GM19239 (cell line): ENCODE measurements at places on chromosomes 3 and 15.

- DNase-seq = no peak
Observed at GRCh38 chr15:89016549-89017041, 71.7 kb upstream of the ABHD2 start.

- DNase-seq = no peak
Observed at GRCh38 chr3:498487-498886, 301.9 kb downstream of the CHL1 start.

GRCh38 chr15:88191812-88192165, 64.8 kb downstream of the NTRK3 start:
- DNase-seq = no peak

GRCh38 chr3:77687545-77687944, 647.6 kb downstream of the ROBO2 start:
- DNase-seq = no peak

GRCh38 chr3:107545680-107546120, 22.9 kb downstream of the BBX start:
- no peak for DNase-seq

GRCh38 chr3:169041677-169042171, 621.8 kb downstream of the MECOM start:
- no peak for DNase-seq

GRCh38 chr3:127652246-127652995, 20.3 kb upstream of the ABTB1 start:
- peak; percentile 55 for DNase-seq

GRCh38 chr3:132624790-132625189, 27.7 kb downstream of the ACKR4 start:
- DNase-seq = no peak

DNA sequence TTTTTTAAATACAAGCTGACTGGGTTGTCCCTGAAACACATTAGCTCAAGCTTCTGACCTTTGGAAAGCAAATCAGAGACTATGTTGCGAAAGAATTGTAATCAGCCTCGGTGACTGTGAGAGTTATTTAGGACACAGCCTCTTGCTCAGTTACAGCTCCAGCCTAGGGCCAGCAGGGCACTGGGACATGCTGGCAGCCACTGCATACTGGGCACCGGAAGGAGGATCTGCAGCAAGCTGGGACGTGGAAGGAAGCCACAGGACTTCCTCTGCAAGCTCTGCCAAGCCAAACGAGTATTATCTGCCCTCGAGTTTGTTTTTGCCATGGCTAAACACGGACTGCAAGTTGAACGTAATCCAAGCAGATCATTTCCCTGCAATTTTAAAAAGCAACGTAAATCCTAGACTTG, 24.4 kb upstream of the COPG1 start:
- DNase-seq = peak; percentile 23

DNA sequence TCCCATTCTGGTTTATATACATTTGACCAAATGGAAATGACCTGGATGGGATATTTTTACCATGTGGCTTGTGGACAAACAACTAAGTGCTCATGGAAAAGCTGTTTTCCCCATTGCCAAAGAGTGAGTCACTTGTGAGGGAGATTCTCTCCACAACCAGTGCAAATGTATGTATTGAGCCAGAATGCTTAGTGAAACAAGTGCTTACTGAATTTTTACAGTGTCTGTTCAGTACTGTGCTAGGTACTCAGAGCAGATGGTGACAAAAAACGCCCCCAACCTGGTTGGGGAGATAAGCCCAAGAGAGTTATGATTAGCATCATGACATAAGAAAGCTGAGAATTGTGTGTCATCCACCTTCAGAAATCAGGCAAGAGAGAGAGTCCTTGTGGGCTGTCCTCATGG, 2.3 kb downstream of the CHP1 start:
- DNase-seq = no peak

DNA sequence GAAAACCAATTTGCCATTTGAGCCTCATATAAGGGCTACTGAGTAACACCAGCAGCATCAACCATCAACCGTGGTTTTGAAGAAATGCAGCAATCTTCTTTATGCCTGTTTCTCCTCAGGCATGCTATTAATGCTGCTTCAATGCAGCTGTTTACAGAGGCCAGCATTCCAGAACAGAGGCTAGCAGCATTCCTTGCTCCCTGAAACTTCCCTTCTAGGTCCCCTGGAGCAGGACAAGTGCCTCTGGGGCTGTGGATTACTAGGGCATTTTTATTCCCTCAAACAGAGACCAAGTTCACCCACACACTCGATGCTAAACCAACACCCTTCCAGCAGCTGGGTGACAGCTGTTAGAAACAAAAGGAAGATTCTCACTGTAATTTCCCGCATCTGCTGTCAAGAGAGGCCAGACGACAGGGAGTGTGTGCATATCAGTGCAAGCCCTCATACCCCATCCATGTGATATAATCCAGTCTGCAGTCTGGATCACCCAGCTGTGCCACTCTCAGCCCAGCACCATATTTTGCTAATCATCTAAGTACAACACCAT, 57.5 kb downstream of the HOMER2 start:
- no peak for DNase-seq
